Astrocyte of the cerebellum (primary cell): ENCODE measurements at places on chromosomes 5 and 9.

DNA sequence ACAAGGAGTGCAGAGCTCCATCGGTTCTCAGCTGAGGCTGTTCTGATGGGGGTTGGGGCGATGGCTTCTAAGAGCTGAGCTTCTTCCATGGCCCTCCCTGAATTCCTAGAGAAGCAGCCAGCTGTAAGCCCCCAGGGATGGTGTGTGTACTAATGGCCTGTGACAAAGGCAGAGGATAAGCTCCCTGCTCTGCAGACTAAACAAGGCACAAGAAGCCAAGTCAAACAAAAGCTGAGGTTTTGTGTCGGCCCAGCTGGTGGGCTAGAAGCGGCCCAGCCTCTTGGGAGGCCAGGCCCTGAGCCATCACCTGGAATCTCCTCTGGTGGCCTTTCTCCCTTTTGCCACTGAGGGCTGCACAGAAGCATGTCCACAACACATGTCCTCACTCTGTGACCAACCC lies 75.0 kb upstream of the XPA start:
- DNase-seq, result no peak

DNA sequence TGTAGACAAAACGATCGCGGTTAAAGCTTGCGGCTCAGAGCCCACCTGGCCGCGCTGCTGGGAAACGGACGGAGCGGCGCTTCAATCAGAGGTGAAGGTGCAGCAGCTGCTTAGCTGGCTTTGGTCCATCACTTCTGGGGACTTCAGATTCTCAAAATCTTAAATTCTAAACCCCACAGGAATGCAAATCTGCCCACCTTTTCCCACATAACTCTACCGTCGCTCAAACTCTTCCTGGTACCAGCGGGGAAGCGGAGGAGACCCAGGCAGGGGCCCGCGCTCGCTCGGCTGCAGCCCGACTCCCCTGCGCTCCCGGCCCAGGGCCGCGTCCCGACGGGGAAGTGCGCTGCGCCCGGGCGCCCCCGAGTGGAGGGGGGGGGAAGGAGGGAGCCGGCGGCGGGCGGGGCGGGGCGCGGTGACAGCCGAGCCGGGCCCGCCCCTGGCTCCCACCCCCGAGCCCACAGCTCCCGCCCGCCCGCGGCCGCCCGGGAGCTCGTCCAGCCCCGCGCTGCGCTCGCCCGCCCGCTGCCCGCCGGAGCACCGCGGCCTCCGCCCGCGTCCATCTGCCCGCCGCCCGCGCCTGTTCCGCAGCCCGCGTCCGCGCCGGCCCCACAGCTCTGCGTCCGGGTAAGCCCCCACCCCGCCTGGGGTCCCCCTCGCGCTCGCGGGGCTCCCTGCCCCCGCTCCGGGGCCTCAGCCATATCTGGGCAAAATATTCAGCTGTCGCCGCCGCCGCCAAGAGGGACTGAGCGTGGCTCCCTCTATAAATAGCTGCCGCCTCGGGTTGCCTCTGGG lies at the start of gene TMOD1:
Gene TMOD1 (plus strand): TSS at position 490 of the 795 bp plus-strand sequence. CDS start 22,523 bp downstream, outside the sequence.
- DNase-seq, result no peak

- no peak for DNase-seq
Observed at GRCh38 chr5:2132497-2132847, 249.7 kb upstream of the IRX4 start.

DNA sequence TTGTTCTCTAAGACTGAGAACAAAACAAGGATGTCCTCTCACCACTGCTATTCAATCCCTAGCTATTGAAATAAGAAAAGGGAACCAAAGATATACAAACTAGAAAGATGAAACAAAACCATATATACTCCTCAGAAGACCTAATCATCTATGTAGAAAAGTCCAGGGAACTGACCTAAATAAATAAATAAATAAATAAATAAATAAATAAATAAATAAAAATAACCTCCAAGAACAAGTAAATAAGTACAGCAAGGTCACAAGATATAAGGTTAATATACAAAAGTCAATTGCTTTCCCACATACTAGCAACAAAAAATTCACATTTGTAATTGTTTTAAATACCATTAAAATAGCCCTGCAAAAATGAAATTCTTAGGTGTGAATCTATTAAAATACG lies 54.6 kb downstream of the DTWD2 start:
- no peak for DNase-seq

- peak; percentile 88 for DNase-seq
Observed at GRCh38 chr9:18255158-18255629, 218.8 kb upstream of the ADAMTSL1 start.

GRCh38 chr5:163917747-163918146 lies 412.3 kb downstream of the MAT2B start:
- DNase-seq, result no peak

- no peak for DNase-seq
Observed at GRCh38 chr5:142382186-142382585, 57.4 kb upstream of the SPRY4 start.
